Uterus (tissue), 4 donors: ENCODE measurements at places on chromosomes 12 and 14.

DNA sequence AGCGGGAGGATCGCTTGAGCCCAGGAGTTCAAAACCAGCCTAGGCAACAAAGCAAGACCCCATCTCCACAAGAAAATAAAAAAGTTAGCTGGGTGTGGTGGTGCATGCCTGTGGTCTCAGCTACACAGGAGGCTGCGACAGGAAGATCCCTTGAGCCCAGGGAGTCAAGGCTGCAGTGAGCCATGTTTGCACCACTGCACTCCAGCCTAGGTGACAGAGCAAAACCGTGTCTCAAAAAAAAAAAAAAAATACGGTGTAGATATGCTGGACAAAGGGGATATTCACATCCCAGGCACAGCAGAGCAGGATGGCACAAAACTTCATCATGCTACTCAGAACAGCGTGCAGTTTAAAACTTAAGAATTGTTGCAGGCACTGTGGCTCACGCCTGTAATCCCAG is 24.8 kb upstream of the STRN3 start:
- no peak for DNase-seq

DNA sequence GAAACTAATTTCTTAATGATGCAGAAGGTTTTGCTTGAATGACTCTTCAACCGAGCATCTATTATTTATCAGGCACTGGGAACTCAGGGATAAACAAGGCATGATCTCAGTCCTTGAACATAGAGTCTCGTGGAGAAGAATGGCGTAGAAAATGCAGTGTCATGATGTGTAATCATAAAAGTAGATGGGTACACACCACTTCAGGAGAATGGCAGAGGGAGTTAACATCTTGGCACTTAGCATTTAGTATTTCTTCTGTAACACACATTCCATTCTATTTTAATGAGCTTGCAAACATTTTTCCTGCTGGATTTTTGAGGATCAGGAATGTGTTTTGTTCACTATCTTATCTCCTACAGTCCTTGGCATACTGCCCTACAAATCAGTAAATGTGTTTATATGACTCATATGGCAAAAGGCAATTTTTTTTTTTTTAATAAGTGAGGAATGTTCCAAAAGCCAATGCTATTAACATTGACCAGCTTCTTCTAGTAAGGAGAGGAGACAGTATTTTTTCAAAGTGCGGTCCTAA is 3.8 kb downstream of the TXNRD1 start:
- no peak for DNase-seq

DNA sequence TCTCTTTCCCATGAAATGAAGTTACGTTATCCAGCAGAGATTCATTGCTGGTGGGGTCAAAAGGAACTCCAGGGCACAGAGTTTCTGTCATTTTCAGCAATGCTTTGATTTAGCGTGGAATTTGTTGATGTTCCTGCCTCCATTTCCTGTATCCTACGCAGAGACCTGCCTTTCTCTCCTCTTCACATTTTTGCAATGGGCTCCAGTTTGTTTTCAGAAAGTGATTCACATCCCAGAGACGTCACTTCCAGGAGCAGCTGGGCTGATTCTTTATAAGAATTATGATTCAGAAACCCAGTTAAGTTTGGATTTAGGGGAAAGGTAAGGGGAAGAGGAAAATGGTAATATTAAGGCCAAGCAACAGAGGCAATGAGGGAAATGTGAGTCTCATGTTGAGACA is 11.6 kb downstream of the RNASE10 start:
- DNase-seq = no peak

DNA sequence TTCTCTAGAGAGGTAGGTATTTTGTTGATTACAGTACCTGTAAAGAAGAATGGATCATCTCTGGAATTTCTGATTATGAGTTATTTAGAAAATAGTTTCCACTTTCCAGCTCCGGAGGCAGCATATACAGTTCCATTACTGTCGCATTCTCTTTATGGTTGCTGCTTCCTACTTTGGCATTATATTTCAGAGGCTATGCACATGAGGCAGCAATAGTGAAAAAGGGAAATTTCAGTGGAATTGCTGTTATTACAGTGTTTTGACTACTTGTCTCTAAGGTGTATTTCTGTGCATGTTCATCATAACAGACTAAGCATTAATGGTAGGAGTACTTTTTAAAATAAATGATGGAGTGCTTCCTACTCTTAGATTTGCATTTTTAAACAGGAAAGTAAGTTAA is 10.2 kb downstream of the GNG2 start:
- DNase-seq = no peak

- no peak for DNase-seq
Observed at GRCh38 chr14:64653900-64654245, 50.4 kb upstream of the PLEKHG3 start.

DNA sequence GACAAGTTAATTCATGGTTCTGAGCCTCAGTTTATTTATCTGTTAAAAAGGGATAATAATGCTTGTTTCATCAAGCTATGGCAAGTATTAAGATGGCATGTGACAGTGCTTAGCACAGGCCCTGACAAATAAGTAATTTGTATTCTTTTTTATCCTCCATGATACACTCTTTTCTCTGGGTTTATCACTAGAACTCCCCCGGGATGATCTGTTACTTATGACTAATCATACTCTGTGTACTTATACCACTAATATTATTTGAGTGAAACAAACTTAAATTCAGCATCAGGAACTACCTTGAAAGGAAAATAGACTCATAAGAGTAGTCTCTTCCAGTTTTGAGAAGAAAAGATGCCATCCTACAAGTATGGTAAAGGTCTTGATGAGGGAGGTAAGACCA is 283.8 kb downstream of the PAWR start:
- no peak for DNase-seq

DNA sequence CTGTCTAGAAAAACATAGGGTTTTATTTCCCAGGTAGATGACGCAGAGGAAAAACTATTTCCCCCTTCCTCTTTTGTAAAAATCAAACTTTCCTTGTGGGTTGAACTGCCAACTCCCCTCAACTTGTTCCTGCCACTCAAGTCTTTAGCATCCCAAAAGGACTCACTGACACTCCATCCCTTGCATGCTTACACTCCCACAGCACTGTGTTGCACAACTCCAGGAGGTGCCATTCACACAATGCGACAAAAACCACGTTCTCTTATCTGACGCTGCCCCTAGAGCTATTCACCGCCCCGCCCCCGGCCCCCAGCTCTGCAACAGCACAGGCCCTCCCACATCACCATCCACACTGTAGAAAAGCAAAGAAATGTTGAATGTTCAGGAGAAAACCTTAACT is 16.9 kb upstream of the STON2 start:
- DNase-seq = no peak

DNA sequence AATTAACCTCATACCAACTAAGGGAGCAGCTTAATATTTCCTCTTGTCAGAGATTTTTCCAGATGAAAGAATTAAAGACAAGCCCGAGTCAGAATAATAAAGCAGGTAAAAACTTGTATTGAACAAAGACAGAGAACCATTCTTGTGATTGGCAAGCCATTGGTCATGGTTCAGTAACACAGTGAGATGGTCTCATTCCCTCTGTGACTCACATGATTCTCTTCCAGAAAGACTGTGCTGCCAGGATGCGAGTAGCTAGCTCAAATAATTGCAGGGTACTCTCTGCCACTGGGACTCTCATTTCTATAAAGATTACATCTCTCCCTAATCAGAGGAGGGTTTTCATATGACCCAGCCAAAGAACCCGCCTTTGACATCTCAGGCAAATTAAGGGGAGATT is 179.4 kb downstream of the PHLDA1 start:
- no peak for DNase-seq

GRCh38 chr14:105702275-105702817 is 176.0 kb downstream of the TMEM121 start:
- no peak for DNase-seq

DNA sequence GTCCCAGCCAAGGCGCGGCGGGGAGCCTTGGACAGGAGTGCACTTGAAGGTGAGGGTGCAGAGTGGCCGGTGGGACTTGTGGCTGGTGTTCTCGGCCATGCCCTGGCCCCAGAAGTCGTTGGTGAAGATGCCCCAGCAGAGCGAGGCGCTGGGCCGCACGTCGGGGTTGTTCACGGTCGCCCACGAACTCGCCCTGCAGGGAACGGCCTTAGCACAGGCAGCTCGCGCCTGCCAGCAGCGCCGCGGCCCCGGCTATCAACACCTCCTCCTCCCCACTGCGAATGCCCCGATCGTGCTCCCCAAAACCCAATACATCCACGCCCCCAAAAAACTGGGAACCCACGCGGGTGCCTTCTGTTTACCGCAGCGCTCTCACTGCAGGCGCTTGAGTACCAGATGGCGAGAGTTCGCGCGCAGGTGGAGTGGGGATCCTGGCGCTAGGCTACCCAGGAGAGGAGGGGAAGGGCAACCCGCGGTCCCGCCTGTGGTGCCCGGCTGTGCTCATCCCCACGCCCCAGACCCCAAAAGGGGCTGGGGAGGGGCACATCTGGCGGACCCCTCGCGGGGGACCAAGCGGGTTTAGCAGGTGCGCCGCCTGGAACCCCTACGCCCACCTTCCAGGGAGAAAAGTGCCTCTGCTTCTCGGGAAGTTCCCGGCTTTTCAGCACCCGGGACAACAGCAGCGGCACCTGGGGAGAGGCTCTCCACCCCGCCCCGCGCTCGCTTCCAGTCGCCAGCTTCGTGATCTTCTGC is 386.3 kb upstream of the TMTC1 start:
- no peak for DNase-seq

GRCh38 chr12:71266606-71267005 is 108.8 kb upstream of the TSPAN8 start:
- DNase-seq = no peak

DNA sequence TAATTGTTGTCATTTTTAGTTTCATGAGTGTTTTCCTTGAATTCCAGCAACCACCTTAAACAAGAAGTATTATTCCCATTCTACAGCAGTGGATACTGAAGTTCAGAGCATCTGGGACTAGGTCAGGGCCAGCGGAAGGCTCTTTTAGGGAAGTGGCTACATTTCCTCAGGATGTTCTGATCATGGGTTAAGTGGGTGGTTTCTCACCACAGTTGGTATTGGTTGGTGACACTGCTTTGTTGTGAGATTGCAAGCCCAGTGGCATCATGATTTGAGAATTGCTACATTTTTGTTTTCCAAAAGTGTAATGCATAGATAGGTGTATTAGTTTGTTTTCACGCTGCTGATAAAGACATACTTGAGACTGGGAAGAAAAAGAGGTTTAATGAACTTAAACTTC is 47.1 kb downstream of the SYNE2 start:
- DNase-seq = no peak

GRCh38 chr14:61193476-61193875 is 87.7 kb downstream of the TMEM30B start:
- DNase-seq = no peak

GRCh38 chr14:76924371-76925096 is 98.3 kb downstream of the LRRC74A start:
- no peak for DNase-seq

DNA sequence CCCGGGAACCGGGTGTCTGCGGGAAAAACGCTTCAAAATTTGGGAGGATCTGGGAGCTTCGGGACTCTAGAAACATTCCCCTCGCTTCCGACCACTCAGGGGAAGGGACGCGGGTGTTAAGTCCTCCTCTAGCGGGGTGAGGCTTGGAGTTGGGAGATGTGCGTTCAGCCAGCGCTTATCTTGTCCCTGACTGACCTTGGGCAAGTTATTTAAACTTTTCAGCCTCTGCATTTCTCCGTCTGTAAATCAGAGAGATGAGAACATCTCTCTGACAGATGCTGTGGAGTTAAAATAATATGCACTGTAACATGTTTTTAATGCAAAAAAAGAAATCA is 76.9 kb upstream of the ANO4 start:
- no peak for DNase-seq

DNA sequence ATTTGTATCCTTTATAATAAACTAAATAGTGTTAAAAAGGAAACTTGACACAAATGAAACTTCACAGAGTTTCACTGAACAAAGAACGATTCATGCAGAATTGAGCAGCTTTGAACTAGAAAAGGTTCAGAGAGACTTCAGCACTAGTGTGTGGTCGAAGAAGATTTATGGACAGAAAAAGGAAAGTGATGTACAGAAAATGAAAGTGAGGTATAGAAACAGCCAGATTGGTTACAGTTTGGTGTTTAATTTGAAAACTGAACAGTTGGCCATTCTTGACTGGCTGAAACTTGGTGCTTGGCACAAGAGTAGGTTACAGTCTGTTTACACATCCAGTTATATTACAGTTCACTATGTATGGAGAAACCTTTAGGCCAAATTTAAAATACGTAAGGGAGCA is 207.1 kb downstream of the GALC start:
- DNase-seq = no peak

DNA sequence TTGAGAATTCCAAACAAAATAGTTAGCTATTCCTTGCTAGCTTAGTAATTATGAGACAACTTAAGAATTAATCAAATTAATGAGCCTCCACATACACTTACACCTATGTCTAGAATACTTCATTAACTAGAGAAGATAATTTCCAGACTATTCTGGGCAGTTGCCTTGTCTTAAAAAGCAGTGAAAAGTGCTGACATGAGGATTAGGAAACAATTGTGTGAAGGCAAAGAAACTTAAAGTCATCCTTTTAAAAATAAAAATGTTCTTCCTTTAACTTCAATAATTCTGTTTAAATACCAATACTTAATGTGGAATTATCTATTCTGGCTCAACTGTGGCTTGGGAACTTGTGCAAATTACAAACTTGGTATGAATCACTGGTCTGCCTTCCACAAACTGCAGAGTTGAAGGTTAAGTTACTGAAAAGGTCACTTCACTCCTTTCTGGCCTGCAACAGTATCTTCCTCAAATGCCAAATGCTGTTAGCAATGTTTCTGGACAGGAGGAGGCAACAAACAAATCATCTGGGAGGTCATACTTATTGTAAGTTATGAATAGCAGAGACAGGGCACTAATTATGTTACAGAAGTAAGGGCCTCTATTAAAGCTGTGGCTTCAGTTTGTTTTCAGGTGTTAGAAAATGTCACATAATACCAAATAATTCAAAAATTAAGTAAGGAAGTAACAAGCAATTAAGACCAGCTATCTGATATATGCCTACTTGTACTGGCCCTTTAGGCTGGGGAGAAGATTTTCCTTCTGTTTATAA is 19.2 kb downstream of the PPTC7 start:
- DNase-seq = no peak

DNA sequence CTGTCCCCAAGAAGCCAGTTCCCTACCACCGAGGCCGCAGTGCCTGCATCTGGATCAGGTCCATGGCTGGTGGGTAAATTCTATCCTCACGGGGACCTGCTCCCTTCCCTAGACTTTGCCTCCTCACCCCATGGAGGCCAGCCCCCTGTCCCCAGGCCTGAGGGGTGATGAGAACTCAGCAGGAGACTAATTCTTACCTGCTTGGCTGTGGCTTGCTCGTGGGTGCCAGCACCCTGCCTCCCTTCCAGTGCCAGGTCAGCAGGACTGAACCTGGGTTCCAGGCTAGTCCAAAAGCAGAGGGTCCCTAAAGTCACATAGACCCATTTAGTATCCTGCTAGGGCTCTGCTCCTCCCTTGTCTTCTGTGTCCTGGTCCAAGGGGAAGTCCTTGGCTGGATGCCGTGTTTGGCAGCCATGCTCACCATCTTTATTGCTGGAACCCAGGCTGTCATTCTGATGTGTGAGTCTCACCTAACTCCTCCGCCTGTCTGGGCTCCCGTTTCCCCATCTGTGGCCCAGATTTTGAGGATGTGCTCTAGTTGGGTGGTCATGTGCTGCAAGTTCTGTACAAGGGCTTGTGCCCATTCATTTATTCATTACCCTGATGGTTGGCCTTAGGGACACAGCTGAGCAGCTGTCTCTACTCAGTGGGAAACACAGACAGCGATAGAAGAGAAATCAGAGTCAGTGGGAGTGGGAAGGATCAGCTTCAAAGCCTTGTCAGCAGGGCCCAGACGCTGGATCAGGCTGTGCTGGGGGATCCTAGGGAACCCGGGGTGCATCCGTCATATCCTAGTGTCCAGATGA is 949 bp downstream of the PLBD2 start:
- peak; percentile 87 for DNase-seq
